ENCODE measurements at places on chromosomes 1 and 21. TPM values are rescaled to one million over a fixed set of nuclear protein-coding genes. Genes with fewer than 3 reads are reported as not detected.

DNA sequence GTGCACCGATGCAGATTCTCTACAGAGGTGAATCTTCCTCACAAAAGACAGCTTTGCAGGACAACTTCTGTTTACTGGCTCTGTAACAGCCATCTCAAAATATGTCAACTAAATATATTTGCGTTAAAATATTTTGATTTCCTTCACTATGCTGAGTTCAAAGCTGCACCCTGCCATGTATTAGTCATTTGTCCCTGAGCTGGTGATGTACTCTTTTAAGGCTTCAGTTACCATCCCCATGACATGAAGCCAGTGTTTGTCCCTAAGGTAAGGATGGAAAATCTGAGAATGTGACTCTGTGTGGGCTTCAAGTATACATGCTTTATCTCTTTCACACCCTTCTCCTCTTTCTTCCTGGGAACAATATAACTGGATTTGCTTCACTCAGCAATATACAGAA, 70.2 kb upstream of the BTG3 start:
- DNase-seq: no peak

DNA sequence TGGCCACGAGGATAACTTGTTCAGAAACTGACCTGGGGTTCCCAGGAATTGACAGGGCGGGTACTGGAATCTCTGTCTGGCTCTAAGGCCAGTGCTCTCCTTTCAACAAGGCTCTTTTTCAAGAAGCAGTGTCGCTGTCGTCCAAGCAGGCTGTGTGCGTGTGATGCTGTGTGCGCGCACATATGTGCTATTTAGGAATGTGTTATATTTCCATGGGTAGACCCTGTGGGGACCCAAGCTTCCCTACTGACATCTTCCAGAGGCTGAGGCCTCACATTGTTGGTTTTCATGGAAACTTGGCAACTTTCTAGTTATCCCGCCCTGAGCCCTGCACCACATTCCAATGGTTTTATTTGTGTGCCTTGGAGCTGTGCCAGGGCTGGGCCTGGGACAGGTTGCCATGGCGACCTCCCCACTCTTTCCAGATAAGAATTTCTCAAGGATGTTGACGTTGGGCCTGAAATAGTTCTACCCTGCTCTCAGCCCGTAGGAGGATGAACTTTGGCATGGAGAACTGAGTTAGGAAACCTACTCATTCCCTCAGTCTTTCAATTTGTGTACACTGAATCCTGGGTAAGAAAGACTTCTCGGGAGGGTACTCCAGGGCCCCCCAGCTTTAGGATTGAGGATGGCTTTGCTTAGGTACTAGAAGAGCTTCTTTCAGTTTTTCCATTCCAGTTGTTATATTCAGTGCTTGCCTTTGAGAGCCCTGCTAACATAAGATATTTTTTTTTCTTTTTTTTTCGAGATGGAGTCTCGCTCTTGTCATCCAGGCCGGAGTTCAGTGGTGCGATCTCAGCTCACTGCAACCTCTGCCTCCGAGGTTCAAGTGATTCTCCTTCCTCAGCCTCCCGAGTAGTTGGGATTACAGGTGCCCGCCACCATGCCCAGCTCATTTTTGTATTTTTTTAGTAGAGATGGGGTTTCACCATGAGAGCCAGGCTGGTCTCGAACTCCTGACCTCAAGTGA, 38.8 kb upstream of the SRSF10 start:
- peak; percentile 97 for DNase-seq

DNA sequence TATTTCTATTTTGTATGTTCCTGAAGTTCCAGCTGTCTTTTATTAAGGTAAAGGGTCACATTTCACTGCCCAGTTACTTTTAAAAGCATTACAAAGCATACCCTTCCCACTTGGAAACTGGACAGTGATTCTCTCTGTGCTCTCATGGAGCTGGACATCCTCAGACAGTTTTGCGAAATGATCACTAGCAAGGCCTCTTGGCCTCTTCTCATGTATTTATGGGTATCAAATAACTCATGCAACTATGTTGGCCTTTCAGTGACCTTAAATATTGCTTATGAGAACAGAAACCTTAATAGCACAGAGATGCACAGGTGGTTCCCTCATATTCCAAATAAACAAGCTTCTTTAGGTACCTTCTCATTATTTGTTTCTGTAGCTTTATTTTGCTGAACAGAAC, 7.9 kb upstream of the AMPD1 start:
- DNase-seq: no peak

- DNase-seq: no peak
These were observed 42.5 kb downstream of the ZBTB40 start for GRCh38 chr1:22494144-22494543.

TRIM45 gene
- 4.5 TPM for polyA plus RNA-seq

- DNase-seq: no peak
These were observed 9.0 kb upstream of the CYP4A22 start for GRCh38 chr1:47128221-47128620.

Measured in kidney (tissue), 22 donors.